Right renal cortex interstitium (tissue), 3 donors: ENCODE measurements at places on chromosomes 3 and 15.

- no peak for DNase-seq
These were observed 10.6 kb downstream of the TMEM158 start for GRCh38 chr3:45215466-45215865.

GRCh38 chr3:31562525-31562924 lies 29.8 kb downstream of the STT3B start:
- no peak for DNase-seq

DNA sequence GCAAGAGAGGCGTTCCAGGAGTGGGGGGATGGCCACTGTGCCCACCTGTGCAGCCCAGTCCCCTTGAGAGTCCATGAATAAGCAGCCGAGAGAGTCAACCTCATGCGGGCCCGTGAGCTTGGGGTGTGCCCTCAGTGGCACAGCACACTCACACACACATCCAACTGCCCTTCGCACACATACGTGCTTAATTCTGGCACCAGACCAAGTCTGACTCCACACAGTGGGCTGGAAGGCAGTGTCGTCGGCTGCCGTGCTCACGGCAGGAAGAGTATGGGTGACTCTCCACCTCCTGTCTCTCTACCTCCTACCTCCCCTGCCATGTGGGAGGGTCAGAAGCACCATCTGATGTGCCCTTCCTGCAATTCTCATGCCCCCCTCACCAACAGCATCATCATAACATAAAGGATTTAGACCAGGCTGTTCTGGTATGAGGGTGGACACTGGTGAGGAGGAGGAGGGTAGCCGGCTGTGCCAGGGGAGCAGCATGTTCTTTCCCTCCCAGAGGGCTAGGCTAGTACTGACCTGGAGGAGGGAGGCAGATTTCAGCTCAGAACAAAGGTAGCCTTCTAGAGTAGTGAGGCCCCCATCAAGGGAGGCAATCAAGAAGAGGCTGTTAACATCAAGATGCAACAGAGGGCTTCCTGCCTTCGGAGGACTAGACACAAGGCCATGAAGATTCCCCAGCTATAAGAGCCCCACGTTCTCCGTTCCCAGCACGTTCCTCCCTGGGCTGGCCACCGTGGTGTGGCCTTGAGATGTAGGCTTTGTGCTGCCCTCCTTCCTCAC lies 5.3 kb upstream of the STRA6 start:
- no peak for DNase-seq

DNA sequence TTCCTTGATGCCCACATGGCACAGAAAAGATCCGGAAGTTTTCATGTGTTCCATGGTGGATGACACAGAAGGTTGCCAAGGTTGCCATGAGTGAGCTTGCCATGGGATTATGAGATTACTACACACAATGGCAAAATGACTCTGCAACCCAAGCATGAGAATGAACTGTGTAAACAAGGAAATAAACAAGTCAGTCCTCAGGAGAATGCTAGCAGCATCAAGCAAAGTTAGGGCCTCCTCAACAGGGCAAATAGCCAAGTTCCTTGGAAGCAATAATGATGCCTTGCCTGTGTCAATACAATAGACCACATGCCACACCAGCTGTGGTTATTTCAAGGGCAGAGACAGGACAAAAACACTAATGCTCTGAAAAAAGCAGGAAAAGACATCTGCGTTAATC lies 41.8 kb downstream of the AQR start:
- DNase-seq: no peak
